ENCODE measurements at places on chromosomes 3 and 15.

DNA sequence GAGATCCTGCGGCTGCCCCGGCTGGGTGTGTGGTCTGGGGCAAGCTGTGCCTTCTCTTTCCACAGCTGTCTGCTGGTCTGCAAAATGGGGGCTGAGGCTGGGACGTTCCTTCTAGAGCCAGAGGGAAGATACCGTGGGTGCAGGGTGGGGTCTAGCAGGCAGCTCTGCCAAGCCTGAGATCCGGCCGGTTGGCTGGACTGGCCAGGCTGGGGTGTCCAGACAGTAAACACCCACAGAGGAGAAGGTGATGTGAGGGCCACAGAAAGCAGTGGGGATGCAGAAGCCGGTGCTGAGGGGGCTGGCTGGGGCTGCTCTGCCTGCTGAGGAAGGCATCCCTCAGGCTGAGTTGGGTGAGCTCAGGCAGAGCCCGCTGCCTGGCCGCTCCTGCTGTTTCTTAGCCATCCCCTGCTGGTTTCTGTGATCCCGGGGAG is 46.1 kb downstream of the FBLN2 start:
- DNase-seq, result no peak

- peak; percentile 9 for DNase-seq
These were observed 210.3 kb downstream of the RAP2B start for GRCh38 chr3:153372326-153372725.

GRCh38 chr3:46883830-46884185 is 6.3 kb downstream of the PTH1R start:
- no peak for DNase-seq

DNA sequence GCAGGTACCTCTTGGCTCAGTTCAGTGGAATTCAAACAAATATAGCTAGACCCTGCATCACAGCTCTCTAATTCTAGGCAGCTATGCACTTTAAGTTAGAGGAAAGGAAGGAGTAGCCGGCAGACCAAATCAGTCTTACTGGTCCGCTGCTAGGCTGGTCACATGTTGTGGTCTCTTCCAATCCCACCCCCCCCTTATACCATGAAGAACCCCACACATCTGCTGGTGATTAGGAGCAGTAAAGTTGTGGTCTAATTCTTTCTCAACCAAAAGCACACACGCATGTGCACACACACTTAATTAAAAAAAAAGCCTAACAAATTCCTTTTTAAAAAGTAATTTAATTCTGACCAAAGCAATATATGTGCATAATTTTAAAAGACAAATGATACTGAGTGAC is 16.7 kb upstream of the SH3GL3 start:
- DNase-seq, result no peak

DNA sequence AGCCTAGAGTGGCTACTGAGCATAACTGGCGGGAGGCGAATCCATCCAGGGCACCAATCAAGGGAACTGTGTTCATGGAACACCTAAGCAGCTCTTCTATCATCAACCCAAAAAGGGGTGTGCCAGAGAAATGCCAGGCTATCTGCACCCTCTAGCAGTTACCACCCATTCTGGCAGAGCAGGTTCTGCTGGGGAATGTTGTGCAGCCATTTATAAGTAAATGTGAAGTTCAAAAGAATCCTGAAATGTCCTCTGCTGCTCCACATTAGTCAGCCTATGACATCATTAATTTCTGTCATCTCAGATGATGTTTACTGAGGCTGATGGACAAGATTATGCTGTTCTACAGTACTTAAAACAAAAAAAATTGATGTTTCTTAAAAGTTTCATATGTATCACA is 7.7 kb downstream of the SKIC8 start:
- DNase-seq, result no peak

DNA sequence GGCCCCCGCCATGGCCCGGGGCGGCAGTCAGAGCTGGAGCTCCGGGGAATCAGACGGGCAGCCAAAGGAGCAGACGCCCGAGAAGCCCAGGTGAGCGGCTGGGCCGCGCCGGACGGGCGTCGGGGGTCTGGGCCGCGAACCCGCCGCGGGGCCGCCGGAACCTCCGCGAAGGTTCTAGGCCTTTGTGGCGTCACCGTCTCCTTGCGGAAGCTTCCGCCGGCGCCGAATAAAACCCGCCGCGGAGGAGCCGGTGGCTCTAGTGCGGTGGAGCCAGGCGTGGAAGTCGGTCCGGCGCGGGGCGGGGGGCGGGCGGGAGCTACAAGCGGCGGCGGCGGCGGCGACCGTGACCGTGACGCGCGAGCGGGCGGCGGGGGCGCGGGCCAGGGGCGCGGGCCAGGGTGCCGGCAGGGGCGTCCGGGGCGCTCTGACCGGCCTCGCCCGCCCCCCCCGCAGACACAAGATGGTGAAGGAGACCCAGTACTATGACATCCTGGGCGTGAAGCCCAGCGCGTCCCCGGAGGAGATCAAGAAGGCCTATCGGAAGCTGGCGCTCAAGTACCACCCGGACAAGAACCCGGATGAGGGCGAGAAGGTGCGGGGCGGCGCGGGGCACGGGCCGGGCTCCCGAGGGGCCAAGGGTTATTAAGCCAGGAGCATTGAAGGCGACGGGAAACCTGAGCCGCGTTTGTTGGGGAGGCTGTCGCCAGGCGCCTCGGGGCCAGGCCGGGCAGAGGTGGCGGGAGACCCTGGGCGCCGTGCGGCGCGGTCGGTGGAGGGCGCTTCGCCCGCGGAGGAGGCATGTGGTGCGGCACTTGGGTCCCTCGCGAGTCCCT is at the start of gene DNAJA4:
Gene DNAJA4 (plus strand): TSS at position 259 of the 833 bp plus-strand sequence. CDS start 202 bp downstream, at position 461.
- peak; percentile 49 for DNase-seq

DNA sequence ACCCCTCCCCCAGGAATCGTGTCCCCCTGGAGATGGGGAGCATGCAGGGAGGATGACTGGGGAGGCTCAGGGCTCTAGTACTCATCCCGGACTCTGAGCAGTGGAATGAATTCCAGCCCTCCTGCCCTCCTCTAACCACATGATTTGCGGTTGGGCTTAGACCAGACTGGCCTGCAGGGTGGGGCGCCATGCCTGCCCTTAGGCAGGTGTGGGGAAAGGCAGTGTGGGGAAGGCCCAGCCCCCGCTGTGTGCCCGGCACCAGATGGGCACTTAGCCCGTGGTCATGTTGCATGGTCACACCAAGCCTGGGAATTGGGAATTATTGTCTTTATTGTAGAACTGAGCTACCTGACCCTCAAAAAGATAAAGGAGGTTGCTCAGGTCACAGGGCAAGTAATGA is 283.8 kb downstream of the TLE3 start:
- DNase-seq, result no peak

- DNase-seq, result no peak
These were observed 471.0 kb upstream of the PROK2 start for GRCh38 chr3:72255791-72256559.

GRCh38 chr3:40532252-40532651 is 7.5 kb downstream of the ZNF621 start:
- no peak for DNase-seq

DNA sequence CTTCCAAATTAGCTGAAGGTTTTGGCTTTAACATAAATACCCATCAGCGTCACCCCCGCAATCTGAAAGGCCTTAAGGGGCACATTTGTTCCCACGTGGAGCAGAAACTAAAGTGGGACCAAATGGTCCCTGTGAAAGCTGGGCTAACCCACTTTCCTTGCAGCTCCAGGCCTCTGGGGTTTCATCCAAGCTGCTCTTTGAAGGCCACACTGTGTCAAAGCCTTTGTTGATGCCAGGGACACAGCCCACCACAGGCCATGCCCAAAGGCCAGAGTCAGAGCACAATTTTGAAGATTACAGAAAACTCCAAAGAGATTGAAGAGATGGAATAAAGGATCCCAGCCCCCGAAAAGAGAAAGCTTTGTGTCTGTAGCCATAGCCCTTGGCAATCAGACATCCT is 2.7 kb upstream of the ADPGK start:
- DNase-seq, result no peak

- no peak for DNase-seq
These were observed 64.1 kb downstream of the CDIN1 start for GRCh38 chr15:36643551-36643950.

All from inflammatory macrophage treated with lipopolysaccharide for 1 hour (primary cell).